H54 (cell line): ENCODE measurements at places on chromosomes 6 and 20.
A peak's percentile ranks its signal among the peaks of the same experiment; 100 is the strongest.

GRCh38 chr6:119536666-119537065, 187.1 kb upstream of the MAN1A1 start:
- DNase-seq = no peak

DNA sequence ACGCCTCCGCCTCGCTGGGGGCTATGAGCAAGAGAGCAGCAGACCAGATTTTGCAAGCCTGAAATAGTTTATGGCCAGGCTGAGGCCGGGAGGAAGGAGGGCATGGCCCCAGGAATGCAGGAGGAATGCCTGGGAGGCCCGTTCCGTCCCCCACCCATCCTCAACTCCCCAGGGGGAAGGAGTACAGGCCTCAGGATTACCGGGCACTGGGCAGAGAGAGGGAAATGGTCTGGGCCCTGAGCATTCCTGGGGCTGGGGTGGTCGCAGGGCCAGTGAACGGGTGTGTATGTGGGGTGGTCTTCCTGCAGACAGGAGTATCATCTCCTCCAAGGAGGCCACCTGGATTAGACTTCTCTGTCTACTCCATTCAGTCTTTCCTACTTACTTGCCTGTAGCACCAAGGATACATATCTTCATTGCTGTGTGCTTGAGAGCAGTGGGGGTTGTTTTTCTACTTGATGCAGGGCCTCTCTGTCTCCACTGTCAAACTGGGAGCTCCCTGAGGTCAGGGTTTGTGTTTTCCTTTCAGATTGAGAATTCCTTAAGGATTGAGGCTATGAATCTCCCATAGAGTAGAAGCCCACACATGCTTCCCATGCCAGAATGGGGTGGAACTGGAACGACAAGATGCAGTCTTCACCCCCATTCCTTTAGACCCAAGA, 81.3 kb downstream of the VEGFA start:
- DNase-seq = peak; percentile 62

DNA sequence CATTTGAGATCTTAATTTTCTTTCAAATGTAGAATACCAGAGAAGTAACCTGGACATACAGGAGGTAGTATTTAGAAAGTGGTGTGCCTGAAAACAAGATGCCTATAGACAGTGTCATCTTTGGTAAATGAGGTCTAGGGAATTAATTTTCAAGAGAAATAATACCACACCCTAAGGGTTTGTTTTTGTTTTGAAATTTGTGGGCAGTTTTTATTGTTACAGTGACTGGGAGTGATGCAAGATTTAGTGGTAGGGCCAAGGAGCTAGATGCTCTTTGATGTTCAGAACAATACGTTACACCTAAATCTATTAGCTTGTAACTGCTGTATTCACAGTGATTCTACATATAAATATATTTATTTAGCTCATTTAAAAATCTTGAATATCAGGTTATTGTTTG, 856.5 kb upstream of the MAP3K7 start:
- no peak for DNase-seq

GRCh38 chr6:54717849-54718455, 128.6 kb upstream of the FAM83B start:
- peak; percentile 5 for DNase-seq

DNA sequence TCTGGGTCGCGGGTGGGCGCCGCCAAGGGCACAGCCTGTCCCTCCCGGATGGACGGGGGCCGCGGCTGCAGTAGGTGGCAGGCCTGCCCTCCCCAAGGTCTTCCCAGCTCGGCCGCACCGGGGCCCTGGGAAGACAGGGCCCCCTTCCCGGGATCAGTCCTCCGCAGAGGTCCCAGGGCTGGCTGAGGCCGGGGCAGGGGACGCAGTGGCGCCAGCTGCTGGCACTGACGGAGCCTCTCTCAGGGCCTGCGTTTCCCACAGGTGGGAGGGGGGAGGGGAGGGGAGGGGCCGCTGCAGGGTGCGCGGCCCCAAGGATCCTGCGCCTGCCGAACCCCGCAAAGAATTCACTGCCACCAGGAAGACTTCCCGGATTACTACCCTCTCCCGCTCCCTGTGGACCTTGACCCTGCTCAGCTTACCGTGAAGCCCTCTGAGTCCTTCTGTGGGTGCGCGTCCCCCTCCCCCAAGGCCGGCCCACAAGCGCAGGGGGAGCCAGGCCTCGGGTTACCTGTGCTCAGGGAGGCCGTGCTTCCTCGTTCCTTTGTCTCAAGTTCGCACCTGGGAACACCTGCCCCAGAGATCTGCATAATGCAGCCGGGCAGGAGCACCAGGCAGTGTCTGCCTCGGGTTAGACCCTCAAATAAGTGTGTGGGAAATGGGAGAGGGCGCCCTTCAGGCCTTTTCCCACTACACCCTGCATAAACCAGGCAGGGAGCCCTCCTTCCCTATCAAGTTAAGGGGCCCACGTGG, 5.1 kb downstream of the LZTS3 start:
- DNase-seq = no peak

GRCh38 chr20:32971703-32972161, 32.5 kb downstream of the SUN5 start:
- DNase-seq = no peak

DNA sequence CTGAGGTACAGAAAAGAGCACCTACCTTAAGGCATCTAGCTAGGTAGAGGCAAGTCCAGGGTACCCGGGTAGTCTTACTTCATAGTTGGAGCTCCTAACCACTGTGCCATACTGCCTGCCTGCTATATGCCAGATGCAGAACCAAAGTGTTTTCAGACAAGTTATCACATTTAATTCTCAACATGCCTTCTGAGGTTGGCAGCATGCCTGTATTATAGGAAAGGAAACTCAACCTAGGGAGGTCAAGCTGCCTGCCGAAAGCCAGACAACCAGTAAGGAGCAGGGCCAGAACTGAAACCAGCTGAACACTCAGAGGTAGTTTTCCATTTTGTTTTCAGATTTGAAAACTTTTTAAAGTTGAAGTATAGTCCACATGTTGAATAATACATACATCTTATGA, 5.4 kb downstream of the CTNNBL1 start:
- no peak for DNase-seq

GRCh38 chr20:10780901-10781300, 107.1 kb upstream of the JAG1 start:
- DNase-seq = no peak

DNA sequence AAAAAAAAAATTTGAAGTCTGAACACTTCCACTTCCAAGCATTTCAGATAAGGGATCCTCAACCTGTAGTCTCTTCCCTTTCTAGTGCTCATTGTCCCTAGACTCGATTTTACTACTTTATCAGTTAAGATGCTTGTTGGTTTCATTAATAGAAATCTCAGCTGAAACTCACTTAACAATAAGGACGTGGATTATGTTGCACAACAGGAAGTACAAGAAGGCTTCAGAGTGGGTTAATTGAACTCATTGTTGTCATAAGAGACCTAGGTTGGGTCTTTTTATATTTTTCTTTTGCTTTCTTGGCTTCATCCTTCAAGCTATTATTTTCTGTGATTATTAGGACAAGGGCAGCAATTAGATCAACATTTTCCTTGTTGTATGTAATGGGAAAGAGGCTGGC, 175.2 kb downstream of the CDKAL1 start:
- DNase-seq = no peak

DNA sequence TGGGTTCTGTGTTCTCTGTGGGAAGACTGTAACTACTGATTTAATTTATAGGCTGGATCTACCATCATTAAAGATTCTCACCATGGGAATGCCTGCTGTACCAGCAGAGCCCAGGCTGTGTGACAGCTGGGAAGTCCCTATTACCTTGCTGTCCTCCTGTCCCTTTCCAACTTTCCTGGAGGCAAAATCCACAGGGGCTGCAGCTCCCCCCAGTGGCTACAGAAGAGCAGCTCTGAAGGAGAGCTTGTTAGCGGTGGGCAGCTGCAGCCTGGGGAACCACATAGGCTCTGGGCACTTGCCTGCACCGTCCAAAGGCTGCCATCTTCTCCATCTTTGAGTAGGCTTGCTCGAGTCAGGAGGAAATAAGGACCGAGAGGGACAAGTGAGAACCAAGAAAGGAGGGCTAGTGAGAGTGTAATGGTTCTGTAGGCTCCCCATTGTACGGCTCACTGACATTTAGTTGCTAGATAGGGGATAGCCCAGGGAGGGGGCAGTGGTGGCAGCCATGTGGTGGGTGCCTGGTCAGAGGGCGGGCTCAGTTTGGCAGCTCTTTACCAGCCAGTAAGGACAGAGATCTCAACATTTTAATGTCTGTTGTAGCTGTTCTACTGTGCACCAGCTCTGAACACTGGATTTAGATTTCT, 155.1 kb upstream of the MLIP start:
- peak; percentile 54 for DNase-seq

DNA sequence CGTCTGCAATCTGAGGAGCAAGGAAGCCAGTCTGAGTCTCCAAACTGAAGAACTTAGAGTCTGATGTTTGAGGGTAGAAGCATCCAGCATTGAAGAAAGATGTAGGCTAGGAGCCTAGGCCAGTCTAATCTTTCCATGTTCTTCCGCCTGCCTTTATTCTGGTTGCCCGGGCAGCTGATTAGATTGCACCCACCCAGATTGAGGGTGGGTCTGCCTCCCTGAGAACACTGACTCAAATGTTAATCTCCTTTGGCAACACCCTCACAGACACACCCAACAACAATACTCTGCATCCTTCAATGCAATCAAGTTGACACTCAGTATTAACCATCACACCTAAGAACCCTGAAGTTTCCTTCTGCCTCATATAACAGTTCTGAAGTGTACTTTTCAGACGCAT, 350.1 kb downstream of the RFPL4B start:
- DNase-seq = no peak

DNA sequence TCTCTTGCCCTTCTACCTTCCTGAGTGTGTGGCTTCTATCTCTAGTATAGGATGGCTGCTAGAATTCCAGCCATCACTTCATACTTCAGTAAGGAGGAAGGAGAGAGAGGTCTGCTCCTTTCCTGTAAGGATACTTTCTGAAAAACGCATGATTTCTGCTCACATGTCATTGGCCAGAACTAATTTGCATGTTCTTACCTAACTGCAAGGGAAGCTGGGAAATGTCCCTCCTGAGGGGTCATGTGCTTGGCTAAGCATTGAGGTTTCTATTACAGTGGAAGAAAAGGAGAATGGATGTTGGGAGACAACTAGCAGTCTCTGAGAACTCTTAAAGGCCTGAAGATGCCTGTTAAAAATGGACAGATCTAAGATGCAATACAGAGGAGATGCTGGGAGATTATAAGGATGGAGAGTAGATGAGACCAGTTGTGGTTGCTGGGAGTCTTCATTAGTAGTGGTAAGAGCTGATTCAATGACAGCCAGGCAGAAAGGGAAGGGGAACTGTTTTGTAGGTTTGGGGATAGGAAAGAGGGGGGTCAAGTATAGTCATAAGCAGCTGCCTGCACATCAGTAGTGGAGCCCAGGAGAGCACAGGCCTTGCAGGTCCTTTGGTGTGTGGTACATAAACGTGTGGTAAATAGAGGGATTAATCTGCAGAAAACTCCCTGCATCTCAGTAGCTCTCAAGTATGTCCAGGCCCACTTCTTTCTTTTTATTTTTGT, 20.2 kb downstream of the CDS2 start:
- DNase-seq = no peak

- no peak for DNase-seq
Observed at GRCh38 chr6:106099235-106099537, 13.1 kb downstream of the PRDM1 start.

DNA sequence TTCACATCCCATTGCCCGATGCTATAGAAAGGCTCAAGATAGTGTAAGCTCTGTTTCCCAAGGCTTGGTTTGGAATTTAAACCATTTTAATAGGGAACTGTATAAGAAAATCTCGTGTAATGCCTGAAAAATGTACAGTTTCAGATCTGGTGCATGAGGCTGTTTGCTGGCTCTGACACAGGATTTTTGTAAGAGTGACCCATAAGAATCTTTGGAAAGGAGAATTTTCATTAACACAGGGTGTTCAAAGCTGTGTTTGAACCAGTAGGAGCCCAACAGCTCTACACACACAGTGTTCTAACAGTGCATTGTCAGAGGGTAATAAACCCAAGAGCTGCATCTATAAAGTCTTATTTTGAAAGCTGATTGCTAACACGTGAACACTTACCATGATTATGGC, 293.5 kb downstream of the PRL start:
- DNase-seq = no peak
